ENCODE measurements at places on chromosomes 7 and 10.

- no peak for DNase-seq
Measured at GRCh38 chr7:104341546-104341945, 13.1 kb downstream of the LHFPL3 start.

DNA sequence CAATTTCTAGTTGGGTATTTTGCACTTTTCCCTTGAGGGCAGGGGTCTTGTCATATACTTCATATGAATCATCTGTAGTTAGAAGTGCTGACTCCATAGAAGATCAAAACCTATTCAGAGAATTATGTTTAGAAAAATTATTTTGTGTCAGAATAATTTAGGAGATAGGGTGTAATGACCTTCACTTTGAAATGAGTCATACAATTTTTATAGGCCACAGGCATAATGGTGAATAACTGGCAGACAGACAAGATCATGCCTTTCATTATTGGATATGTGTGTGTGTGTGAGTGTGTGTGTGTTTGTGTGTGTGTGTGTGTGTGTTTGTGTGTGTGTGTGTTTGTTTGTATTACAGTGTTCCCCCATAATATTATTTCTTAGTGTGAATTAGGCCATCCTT, 523.0 kb downstream of the ANKRD7 start:
- no peak for DNase-seq

DNA sequence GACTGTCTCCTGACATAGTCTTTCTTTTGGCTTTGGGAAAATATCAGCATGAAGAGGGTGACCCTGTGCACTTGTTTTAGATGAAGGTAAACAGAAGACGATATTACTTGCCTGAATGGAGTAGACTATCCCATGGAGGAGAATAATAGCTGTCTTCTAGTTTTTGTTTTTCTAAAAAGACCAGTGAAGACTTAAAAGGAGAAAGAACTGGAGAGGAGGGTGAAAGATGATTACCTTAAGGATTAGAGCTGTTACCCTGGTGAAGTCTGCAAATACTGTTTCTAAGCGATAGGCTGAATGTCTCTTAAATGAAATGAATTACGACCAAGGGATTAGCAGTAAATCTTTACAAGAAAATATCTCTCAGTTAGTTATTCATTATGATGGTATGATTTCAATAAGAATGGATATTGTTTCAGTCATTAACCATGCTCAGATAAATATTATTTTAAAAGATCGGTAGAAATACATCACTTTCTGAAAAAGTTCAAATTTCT, 255.6 kb upstream of the FERD3L start:
- DNase-seq: no peak

- DNase-seq: no peak
Measured at GRCh38 chr10:101859530-101859929, 15.9 kb upstream of the KCNIP2 start.

- DNase-seq: no peak
Measured at GRCh38 chr10:78645169-78645686, 423.5 kb upstream of the ZMIZ1 start.

DNA sequence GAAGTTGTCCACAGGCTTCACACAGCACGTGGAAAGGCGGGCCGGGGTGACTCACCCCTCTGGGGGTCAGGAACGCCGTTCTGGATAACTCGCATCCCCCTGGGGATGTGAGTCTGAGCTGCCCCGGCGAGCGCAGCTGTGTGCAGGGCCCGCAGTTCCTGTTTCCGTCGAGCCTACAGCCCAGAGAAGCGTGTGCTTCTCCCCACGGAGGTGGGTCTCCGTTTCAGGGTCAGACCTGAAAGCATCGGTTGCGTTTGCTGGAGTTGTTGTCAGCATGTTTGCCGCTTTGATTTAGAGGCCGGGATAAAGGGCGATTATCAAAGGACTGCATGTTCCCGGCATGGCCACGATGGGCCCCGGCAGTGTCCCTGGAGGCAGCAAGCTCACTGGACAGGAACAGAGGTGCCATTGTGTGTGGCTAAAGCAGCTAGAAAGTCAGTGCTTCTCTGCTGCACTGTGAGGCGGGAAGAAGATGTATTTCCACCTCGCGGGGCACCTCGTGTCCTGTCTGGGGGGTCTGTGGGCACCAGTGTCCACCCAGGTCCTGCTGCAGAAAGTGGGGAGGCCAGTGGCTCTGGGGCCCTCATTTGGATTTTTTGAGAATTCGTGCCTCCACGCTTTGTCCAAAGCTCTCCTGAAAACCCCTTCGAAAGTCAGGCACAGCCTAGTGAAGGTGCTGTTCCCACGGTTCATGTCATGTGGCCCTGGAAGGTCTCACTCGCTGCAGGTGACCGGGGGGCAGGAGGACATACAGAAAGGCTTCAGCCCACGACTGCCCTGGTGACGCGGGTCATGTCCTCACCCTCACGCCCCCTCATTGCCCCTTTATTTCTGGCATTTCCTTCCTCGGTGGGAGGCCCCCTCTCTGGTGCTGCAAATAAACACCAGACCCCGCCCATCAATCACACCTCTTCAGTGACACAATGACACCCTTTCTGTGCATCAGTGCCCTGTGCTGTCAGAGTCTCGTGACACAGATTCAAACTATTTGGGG, 27.4 kb upstream of the GDI2 start:
- no peak for DNase-seq

- DNase-seq: no peak
Measured at GRCh38 chr10:43962346-43963191, 313.9 kb upstream of the ZNF32 start.

DNA sequence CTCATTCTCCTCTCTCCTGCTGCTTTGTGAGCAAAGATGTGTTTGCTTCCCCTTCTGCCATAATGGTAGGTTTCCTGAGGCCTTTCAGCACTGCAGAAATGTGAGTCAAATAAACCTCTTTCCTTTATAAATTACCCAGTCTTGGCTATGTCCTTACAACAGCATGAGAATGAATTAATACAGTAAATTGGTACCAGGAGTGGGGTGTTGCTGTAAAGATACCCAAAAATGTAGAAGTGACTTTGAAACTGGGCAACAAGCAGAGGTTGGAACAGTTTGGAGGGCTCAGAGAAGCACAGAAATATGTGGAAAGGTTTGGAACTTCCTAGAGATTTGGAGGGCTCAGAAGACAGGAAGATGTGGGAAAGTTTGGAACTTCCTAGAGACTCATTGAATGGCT, 388.7 kb upstream of the GHITM start:
- no peak for DNase-seq

- no peak for DNase-seq
Measured at GRCh38 chr10:123462246-123462645, 203.9 kb upstream of the GPR26 start.

DNA sequence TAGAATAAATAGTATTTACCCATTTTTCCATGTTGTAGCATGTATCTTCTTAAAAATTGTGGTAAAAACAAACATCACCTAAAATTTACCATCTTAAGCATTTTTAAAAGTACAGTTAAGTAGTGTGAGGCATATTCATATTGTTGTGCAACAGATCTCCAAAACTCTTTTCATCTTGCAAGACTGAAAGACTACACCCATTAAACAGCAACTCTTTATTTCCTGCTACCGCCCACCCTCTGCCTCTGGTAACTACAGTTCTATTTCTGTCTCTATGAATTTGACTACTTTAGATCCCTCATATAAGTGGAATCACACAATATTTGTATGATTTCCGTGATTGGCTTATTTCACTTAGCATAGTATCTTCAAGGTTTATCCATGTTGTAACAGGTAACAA, 40.0 kb upstream of the AGBL3 start:
- no peak for DNase-seq

DNA sequence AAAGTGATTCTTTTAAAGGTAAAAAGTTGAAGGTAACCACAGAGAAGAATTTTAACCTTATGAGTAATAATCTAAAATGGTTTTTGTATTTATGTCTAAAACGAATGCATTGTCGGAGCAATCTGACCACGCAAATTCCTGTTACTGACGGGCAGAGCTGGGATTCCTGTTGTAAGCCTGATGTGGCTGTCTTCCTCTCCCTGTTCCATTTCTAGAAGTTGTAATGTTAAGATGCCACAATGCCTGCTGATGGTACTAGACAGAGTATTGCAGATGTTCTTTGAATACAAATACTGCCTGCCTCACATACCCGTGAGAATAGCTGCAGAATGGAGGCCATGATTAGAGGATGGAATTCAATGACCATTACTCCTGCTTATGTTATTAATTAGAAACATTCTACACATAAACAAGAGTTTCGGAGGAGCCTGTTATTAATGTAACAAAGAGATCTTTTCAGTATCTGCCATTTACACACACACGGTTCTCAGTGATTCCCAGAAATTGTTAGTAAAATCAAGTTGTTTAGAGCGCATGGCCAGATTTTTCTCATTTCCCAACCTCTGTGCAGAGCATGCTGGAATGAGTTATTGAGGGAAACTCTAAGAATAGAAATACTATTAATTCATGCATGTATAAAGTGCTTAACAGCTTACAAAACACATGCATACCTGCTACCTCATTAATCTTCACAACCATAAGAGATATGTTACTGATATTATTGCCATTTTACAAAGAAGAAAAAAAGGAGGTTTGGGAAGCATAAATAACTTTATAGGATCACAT, 196.8 kb downstream of the PTN start:
- DNase-seq: no peak

DNA sequence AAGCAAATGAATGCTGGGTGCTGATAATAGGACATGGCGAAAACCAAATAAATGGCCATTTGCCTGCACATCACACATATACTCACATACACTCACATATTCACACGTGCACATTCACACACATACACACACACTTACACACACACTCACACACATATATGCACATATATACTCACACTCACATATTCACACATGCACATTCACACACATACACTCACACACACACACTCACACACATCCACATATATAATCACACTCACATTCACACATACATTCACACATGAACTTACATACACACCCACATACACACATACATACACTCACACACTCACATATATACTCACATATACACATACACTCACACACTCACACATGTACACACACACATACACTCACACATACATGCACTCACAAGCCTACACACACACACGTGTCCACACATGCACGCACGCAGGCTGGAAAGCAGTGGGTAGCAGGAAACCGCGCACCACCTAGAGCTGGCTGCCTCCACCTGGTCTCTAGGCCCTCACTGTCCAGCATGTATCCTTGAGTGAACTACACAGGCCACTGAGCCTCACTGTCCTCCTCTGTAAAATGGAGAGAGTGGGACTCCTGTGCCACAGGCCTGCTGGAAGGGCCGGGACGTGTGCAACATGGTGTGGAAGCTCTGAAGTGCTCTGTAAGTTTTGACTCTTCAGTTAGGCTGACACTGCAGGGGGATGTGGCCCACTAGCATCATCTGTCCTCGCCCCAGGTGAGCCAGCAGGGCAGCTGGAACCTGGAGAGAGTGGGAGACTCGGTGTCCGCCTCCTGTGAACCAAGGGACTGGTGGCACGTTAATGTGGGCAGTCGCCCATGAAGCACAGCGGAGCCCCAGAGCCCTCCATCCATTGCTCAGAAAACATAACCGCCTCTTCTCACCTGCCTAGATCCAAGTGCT, 14.9 kb downstream of the TMEM72 start:
- DNase-seq: no peak

DNA sequence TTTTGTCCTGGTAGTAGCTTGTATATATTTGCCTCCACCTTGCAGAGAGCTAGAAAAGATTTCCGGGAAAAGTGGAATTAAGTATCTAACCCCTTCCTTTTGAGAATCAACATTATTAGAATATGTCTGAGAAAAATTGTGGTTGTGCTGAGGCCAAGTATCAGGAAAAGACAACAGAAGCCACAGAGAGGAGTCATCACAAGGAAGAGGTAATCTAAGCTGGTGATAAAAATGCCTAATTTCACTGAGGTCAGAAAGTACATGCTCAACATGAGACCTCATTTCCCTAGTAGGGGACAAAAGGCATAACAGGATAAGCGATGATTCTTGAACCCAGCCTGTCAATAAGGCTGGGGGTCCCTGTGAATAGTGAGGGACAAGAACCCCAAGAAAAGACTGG, 97.0 kb upstream of the PDE1C start:
- DNase-seq: no peak

DNA sequence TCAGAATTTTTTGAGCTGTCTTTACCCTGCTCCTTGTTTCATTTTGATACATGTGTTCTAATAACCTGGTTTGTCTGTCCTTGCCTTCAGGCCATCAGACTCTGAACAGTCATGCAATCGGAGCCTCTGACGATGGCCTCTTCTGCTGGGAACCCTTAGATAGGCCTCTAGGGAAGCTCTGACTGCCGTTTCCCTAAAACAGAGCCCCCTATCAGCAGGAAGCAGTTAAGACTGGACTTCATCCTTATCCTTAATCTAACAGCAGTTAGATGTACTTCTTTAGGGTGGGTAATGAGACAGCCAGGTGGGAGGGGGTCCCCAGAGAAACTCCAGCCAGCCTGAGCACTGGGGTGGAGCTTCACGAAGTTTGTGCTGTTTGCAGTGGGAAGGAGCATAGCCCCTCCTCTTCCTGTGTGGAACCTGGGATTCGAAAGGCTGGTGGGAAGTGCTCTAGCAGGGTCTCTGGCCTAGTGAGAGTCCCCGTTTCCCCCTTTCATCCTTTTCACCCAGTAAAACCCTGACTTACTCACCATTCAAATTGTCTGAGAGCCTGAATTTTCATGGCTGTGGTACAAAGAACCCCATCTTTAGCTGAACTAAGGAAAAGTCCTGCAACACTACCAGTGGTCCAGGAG, 28.4 kb upstream of the SORCS3 start:
- DNase-seq: no peak

- DNase-seq: no peak
Measured at GRCh38 chr7:45183711-45184210, 26.2 kb downstream of the RAMP3 start.

DNA sequence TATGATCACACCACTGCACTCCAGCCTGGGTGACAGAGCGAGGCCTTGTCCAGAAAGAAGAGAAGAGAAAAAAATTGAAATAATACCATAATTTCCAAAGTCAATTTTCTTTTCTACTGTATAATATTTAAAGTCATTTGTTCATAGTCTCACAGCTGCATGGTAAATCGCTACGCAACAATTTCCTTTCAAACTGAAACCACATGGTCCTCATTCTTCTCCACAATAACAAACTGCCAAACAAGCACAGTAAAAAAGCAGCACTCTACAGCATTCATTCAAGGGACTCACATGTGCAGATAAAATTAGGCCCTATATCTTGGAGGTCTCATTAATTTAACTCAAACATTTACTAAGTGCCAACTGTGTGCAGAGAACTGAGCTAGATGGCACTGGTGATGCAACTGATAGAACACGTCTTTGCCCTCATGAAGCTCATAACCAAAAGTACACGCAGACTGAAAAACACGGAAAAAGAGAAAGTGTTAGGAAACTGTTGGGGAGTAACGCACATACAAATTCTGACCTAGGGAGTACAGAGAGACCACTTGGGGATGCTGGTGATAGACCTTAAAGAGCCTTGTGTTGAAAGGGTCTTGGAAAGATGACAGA, 68.4 kb upstream of the SRRM3 start:
- no peak for DNase-seq

- DNase-seq: no peak
Measured at GRCh38 chr10:57791546-57791945, 476.1 kb downstream of the IPMK start.

GRCh38 chr10:61187601-61188000, 243.6 kb upstream of the RHOBTB1 start:
- no peak for DNase-seq

GRCh38 chr7:41438705-41439514, 264.0 kb downstream of the INHBA start:
- DNase-seq: no peak

Measured in hematopoietic multipotent progenitor cell treated with erythropoietin and hydrocortisone succinate and interleukin-3 and kit ligand, for 15 days (in vitro differentiated cells).